Breast epithelium (tissue), 4 donors: ENCODE measurements at places on chromosomes 13 and 19. TPM values are rescaled to one million over a fixed set of nuclear protein-coding genes. Genes with fewer than 3 reads are reported as not detected.

DNA sequence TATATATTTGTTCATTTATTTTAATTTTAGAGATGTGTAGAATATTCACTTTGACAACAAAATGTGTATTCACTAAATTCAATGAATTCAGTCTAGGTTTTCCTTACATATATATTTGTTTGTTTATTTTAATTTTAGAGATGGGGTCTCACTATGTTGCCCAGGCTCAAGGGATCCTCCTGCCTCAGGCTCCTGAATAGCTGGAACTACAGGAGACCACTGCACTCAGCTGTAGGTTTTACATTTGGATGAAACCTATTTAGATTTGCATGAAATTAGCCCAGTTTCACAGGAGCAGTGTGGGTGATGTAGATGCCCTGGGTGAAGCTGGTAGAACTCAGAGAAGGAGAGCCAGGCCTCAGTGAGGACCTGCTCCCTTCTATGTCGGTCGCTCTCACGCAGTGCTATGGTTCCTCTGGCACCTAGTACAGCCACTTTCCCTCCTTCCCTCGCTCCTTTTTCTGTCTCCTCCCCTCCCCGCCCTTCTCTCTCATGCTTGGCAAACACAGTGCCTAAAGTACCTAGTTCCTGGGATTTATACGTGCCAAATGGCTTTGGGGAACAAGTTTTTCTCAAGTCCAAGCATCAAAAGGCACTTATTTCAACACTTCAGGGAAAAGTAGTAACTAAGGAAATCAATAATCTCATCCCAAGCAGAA lies 14.7 kb upstream of the HMGB1 start:
- DNase-seq, result no peak

DNA sequence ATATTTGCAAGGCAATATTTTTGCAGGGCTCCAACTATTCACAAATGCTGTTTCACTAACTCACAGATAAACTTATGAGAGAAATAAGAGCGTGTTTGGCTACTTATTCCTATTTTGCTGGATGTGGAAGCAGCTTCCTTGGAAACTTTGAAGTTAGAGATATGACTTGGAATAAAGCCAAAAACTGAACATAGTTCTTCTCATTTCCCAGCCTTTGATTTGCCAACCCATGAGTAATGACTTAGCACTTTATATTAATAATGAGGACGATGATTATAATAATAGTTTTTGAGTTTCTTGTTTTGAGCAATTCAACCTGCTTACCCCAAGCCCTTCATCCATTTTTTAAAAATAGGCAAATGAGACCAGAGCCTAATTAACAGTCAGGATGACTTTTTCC lies 47.7 kb downstream of the SLC10A2 start:
- no peak for DNase-seq

DNA sequence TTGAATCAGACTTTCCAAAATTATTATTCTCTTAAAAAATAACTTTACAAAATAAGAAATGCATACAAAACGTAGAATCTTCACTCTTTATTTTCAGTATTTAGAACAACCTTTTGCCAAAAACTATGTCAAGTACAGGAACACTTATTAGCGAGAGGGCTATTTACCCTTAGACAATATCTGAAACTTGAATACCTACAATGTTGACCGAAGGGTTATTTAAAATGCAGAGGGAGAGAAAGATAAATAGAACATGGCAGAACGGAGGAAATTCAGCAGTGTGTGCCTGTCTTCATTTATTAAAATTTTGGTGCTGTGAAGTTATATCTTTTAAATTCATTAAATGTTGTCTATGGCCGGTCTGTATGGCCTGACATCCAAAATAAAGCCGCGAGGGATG lies 198.8 kb downstream of the EFNB2 start:
- no peak for DNase-seq

PAN3 gene
- 75.2 TPM for total RNA-seq

NPAS1 gene
- not detected for total RNA-seq

IL11 gene
- 0.29 TPM for total RNA-seq

DNA sequence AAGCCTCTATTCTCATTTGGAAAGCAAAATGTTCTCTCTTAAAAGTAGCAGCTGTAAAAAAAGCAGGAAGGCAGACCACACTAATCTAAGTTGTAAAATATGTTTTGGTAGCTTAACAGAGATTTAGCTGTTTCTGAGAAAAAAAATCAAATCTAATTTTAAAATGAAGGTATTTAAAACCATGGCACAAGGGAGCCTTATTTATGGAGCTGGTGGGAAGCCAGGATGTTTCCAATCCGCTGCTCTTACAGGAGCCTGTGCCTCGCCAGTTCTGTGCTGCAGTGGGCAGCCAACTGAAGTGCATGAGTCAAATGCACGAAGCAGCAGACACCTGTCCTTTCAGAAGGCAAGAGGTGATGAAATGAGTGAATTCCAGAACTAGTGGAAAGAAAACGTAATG lies 28.2 kb downstream of the GPC6 start:
- DNase-seq, result no peak

DNA sequence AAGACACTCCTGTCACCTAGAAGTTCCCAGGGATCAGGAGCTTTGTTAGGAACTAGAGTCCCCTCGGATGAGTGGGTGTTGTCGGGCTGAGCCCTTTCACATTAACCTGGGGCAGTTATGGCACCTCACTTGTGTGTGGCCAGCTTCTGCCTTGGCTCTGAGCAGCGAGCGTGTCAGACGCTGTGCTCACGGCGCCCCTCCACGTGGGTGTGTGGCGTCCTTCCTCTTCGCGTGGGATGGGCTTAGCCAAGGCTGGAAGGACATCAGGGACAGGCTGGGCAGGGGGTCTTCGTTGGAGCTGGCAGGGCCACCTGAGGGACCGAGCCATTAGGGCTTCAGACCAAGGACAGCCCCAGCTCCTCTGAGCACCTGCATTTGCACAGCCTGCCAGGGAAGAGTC lies 23.4 kb downstream of the DOT1L start:
- no peak for DNase-seq

GRCh38 chr13:54185101-54185500 lies 1156.5 kb downstream of the OLFM4 start:
- DNase-seq, result no peak

RAB4B gene
- total RNA-seq, result 28.2 TPM

DNA sequence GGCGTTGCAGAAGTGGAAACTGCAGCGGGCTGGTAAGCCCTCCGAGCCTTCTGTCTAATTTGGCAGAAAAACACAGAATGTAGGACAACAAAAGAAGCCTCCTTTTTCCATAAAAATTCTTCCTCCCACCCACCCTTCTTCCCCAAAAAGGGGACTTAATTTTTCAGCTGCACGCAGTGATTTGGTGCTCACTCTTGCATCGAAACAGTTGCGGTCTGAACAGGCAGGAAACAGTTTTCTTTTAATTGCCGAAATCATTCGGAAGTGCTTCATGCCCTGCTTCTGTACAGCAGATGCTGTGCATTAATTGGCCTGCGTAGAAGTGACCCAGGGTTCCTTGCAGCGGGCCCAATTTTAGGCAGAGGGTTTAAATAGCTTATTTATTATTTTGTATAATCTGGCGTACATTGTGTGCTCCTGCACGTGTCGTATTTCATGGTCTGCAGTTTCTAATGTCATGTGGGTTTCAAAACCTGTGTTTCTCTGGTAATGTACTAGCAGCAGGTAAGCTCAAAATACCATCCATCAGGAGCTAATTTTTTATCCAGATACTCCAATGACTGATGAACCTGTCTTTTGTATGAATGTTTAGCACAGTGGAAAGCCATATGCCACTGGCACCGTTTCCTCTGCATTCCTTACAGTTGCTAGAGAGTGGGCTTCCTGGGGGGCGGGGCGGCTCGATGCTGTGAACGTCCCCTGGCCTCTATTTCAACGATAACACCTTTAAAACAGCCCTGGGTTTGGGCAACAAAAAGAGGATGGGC lies 66.6 kb downstream of the GGACT start:
- no peak for DNase-seq

SH2D3A gene
- total RNA-seq, result 0.96 TPM

GRCh38 chr19:49763230-49763629 lies at the start of gene TSKS:
TSKS (minus strand) TSS chr19:49763306; CDS start chr19:49763247, 59 bp downstream.
- DNase-seq, result no peak

RASAL3 gene
- 1.8 TPM for total RNA-seq

- DNase-seq, result no peak
Observed at GRCh38 chr19:1284293-1284978, 1.2 kb upstream of the EFNA2 start.

DNA sequence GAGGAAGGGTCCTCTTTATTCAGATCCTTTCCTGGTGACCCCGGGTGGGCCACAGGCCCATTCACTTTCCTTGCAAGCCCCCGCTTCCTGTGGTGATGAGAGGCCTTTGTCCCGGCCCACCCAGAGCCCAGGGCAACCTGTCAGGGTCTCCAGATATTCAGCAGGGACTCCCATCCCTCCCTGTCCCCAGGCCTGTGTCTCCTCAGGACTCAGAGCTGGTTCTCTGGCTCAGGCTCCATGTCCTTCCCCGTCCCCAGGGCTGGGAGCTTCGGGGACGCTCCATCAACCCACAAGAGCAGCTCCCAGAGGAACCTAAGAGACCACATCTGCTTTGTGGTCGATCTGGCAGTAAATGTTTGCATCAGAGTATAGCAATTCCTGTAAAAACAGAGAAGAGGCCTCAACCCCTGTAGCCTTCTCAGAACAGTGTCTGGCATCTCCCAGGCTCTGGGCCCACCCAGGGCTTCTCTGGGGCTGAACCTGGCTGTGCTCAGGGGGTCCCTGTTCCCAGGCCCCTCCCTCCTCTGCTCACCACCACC lies 7.8 kb downstream of the CEACAM4 start:
- no peak for DNase-seq

DNA sequence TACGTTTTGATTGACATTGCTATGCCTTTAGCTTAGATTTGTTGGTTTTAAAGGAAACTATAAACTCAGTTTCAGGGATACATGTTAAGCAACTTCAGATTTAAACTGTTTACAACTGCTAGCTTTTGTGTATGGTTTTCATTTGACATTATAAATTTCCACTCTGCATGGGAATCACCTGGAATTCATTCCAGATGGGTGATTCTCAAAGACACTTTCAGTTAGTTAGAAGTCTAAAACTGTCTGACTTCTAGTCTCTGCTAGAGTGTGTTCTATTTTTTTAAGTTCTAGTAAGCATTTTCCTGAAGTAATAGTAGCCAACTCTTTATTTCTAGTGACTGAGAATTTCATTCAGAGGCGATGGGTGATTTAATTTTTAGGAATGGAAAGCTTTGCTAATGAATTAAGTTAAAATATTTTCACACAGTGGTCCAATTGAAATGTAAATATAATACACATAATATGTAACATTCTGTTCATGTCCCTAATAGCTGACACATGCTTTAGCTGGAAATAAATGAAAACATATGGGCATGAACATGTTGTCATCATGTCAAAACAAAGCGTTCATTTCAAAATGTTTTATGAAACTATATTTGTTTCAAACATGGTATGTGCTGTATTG lies 58.3 kb upstream of the CSNK1A1L start:
- DNase-seq, result no peak

DNA sequence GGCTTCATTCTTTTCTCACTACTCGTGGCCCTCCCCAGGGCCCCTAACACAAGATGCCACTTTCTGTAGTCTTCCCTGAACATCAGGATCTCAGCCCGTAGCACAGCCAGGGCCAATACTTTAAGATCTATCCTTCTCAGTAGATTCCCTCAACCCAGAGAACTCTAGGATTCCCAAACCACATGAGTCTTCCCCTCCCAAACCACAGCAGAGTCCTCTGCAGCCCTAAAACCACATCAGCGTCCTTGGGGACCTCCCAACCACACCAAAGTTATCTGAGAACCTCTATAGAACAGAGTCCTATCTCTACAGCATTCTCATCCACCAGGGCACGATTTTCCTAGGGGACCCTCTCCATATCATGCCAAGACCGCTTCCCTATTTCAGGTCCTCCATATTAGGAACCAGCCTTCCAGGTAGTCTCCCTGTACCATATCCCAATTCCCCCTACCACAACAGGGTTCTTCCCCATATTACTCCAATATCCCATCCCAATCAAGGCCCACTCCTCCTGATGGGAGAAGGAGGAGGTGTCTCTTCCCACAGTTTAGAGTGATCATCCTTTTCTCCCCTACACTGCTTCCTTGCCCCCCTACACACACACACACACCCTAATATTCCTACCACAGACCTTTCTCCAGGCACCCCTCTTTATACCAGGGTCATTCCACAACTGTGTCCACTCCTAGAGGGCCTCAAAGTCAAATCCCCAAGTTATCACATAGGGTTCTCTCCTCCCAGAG lies 1.4 kb downstream of the DYRK1B start:
- no peak for DNase-seq

GRCh38 chr19:17577457-17578097 lies 22.1 kb downstream of the COLGALT1 start:
- DNase-seq, result no peak

DNA sequence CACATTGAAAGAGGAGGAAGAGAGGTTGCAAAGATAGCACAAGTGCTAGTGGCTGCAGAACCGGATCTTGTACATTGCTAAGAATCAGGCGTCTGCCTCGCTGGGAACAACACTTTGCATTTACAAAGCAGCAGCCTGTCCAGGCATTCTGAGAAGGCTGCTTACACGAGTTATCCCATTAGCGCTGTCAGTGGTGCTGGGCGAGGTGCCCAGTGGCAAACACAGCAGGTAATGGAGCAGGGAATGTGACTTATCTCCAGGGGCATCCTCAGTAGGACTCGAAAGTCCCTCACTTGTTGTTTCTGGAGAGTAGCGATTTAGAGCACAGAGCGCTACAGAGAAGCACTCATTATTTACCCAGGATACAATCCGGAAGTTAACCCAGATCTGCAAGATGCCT lies 209.6 kb downstream of the OLFM4 start:
- no peak for DNase-seq

PSPN gene
- total RNA-seq, result 0.59 TPM

CILP2 gene
- total RNA-seq, result 0.66 TPM
